Thymus (tissue), 14 donors: ENCODE measurements at places on chromosomes 12 and 14. TPM values are rescaled to one million over a fixed set of nuclear protein-coding genes. Genes with fewer than 3 reads are reported as not detected.

PLXNC1 gene
- 11.0 TPM for total RNA-seq

FAM177A1 gene
- 25.3 TPM for total RNA-seq

SLCO1B1 gene
- not detected for total RNA-seq

EML5 gene
- total RNA-seq: 1.2 TPM

FSCB gene
- not detected for total RNA-seq
